ENCODE measurements at places on chromosomes 2 and 18.

GRCh38 chr2:232447638-232448303 lies 8.2 kb upstream of the ALPI start:
- DNase-seq = no peak

DNA sequence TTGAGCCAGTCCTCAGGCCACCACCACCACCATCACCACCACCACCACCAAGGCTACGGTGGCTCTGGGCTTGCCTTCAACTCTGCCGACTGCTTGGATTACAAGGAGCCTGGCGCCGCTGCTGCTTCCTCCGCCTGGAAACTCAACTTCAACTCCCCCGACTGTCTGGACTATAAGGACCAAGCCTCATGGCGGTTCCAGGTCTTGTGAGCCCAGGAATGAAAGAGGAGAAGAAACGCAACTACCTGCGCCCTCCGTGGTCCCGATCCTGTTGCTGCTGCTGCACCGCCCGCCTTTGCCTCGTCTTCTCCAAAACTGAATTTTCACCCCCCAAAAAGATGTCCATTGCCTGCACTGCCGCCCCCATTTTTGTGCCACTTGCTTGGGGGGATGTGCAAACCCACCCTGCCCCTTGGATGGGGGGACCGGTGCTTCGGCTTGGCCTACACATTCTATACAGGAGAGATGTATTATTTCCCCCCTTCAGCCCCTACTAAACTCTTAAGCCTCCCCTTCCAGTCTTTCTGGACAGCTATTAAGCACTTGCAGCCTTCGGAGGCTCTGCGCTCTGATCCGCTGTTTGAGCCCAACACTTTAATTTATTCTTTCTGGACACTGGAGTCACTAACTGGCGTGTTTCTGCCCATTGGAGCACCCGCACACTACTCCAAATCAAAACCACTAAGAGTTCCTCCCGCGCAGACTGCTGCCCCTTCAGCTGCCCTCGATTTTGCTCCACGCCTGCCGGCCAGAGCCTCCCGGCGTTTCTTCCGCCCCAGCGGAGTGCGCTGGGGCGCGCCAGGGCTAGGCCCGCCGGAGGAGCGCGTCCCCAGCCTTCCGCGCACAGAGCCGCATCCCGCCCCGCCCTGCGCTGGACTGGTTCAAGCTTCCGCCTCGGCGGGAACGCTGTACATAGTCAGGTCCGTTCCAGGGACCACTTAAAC lies 5.7 kb downstream of the OTX1 start:
- no peak for DNase-seq

DNA sequence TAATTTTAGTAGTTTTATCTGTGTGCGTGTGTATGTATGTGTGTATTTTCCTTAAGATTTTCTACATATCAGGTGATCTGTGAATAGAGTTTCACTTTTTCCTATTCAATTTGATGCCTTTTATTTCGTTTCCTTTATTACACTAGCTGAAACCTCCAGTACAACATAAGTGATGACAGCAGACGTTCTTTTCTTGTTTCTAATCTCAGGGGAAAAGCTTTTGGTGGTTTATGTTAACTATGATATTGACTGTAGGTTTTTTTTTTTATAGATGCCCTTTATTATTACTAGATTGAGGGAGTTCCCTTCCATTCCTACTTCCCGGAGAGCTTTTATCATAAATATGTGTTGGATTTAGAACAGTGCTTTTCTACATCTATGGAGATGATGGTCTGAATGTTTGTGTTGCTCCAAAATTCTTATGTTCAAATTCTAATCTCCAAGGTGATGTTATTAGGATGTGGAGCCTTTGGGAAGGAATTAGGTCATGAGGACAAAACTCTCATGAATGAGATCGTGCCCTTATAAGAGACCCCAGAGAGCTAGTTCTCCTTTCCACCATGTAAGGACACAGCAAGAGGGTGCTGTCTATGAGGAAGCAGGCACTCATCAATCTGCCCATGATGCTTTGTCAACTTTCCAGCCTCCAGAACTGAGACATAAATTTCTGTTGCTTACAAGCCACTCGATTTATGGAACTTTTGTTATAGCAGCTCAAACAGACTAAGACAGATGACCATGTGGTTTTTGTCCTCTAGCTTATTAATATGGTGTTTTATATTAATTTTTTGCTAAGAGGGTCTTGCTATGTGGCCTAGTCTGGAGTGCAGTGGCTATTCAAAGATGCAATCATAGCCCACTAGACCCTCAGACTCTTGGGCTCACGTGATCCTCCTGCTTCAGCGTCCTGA lies 5.9 kb upstream of the RHBDD1 start:
- no peak for DNase-seq

DNA sequence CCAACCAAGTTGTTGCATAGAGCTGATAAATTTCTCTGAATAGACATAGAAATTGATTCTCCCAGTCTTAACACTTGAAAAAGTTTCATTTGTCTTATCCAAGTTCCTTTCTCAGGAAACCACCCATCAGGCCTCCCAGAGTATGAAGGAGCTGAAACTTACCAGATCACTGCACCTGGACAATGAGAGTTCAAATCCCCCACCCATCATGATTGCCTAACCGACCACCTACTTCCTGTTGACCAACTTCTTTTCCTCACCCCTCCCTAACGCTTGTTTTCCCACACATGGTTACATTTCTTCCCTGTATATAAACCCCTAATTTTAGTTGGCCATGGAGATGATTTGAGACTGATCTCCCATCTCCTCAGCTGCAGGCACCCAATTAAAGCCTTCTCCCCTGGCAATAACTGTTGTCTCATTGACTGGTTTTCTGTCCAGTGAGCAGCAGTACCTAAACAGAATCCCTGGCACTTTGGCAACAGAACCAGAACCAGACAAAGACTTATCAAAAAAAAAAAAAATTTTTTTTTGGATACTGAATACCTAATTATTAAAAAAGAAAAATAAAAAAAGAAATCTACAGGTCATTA lies 103.0 kb downstream of the SPIRE1 start:
- no peak for DNase-seq

DNA sequence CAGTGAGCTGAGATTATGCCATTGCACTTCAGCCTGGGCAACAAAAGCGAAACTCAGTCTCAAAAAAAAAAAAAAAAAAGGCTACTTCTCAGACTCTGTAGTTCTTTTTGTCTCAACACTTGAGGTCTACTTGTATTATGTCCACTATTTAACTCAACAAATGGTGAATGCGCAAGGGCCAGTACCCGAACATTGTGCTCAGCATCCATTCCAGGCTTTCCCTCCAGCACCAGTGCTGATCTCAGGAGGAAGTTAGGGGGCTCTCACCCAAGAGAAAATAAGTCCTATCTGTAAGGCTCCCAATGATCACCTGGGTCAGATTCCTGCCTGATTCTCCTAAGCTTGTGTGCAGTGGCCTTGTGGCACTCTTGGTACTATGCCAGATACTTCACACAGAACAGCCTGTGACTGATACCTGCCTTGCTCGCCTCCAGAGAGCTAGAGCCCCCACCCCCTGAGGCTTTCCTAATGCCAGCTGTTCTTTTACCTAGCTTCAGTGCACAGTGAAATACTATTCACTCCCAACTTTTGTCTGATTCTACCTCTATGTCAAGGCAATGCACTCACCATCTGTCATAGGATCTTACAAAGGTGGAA lies 74.9 kb downstream of the INO80D start:
- DNase-seq = no peak

All from G401 (cell line).